ENCODE measurements at places on chromosomes 12 and 14.

GRCh38 chr14:56120091-56120691 lies 2.0 kb downstream of the PELI2 start:
- DNase-seq = no peak

- no peak for DNase-seq
Observed at GRCh38 chr12:119369907-119370546, 35.5 kb downstream of the CCDC60 start.

- no peak for DNase-seq
Observed at GRCh38 chr14:74205882-74206281, 33.4 kb upstream of the VSX2 start.

- no peak for DNase-seq
Observed at GRCh38 chr14:43898687-43899086, 608.4 kb downstream of the FSCB start.

- DNase-seq = no peak
Observed at GRCh38 chr14:76951166-76951565, 77.3 kb downstream of the IRF2BPL start.

DNA sequence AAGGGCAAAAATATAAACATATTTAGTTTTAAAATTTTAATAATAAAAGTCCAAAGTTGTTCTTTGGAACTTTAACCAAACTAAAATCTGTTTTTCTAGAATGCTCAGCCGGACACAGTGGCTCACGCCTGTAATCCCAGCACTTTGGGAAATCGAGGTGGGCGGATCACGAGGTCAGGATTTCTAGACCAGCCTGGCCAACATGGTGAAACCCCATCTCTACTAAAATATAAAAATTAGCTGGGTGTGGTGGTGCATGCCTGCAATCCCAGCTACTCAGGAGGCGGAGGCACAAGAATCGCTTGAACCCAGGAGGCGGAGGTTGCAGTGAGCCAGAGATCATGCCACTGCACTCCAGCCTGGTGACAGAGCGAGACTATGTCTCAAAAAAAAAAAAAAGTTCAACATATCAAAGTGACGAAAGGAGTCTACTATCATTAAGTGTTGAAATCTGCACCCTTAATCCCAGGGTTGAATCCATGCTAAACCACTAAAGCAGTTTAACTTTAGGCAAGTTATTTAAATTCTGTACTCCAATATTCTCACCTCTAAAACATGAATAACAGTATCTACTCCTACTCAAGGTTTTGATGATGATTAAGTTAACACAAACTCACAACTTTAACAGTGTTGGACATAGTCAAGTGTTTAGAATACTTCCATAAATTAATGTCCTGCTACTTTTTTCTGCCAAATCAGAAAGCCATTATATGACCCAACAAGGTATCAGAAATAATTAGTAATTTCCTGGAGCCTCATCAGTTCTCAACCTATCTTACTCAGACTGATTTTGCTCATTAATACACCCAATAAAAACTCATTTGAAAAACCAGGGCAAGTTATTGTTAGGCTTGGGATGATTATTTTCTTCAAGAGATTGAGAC lies 11.0 kb downstream of the HNRNPC start:
- DNase-seq = no peak

GRCh38 chr14:20416223-20416622 lies 2.9 kb upstream of the TEP1 start:
- no peak for DNase-seq

GRCh38 chr12:78870539-78870938 lies 6.0 kb downstream of the SYT1 start:
- DNase-seq = no peak

- no peak for DNase-seq
Observed at GRCh38 chr12:93857279-93857938, 180.2 kb downstream of the CRADD start.

- DNase-seq = no peak
Observed at GRCh38 chr12:67391034-67391433, 121.9 kb downstream of the CAND1 start.

- DNase-seq = no peak
Observed at GRCh38 chr12:31370531-31371255, 44.7 kb upstream of the SINHCAF start.

DNA sequence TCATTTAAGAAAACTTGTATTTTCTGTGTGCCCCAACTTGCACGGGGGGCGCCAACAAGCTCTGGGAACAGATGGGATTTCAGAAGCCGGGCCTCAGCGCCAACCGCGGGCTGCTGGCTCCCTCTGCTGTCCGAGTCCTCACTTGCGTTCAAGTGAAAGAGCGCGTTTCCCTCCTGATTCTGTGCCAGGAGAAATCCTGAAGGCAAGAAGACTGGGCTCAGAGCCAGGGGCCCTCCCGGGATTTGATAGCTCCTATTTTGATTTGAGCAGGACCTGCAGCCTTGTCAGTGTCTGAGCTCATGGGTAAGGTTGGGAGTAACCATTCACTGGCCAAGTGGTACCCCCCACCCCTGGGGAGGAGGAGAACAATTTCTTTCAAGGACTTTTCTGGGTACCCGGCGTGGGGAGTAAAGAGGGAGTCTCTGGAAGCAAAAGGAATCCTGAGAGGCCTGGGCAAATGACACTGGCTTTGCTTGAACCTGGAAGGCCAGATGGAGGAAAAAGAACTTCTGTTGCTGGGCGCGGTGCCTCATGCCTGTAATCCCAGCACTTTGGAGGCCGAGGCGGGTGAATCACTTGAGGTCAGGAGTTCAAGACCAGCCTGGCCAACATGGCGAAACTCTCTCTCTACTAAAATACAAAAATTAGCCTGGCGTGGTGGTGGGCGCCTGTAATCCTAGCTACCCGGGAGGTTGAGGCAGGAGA lies 179.0 kb upstream of the RGS6 start:
- no peak for DNase-seq

DNA sequence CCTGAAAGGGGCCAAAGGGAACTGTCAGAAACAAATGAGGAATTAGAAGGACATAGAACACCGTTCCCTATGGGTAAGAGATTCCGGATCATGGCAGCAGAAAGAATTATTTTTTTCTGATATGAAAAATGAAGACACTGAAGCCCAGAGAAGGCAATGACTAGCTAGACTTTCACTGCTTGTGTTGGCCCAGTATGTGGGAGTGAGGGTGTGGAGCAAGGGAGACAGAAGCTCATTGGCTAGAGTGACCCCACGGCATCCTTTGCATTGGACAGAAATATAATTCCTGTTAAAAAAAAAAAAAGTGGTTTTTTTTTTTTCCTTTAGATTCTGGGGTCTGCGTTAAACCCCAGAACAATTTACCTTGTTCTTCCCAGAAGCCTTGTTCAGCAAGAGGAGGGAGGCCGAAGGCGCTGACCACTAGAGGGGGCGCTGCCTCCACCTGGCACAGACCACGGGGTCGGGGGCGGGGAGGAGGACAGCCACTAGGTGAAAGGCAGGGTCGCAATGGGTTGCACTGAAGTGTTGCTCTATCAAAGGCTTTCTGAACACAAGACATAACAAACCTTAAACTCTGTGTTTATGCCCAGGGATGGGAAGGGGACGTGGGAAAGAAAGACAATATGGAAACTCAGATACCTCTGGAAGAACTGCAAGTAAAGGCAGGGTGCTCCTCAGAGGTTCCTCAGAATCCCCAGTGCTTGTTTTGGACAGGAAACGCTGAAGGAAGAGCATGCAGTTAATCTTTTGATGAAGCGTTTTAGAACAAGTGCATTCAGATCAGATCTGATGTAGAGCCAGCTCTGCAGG lies 156.8 kb downstream of the KCNA5 start:
- DNase-seq = no peak

GRCh38 chr12:52581066-52581465 lies 7.4 kb upstream of the KRT74 start:
- DNase-seq = no peak

DNA sequence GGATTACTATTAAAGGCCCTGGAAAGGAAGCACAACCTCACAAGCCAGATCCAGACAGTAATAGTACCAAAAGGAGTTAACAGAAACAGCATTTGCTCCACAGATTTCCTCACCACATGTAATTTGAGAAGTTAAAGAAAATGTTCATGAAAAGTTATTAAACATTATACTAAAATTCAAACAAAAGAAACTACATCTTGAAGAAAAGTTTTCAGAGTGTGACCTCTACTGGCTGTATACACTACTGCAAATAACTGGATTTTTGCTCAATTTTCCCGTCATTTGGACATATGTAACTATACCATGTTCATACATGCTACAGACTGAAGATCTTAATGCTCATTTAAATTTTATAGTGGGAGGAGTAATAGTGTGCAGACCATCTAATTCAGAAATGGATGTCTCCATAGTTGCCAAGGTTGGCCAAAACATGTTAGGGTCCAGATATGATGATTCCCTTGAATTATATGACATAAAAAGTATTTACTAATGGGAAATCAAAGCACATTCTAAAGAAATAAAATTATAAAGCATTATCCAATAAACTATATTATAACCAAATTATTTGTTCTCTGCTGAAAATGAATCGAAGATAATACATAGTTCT lies 5.6 kb downstream of the KRR1 start:
- DNase-seq = no peak

- DNase-seq = no peak
Observed at GRCh38 chr12:47097276-47097896, 17.6 kb upstream of the AMIGO2 start.

DNA sequence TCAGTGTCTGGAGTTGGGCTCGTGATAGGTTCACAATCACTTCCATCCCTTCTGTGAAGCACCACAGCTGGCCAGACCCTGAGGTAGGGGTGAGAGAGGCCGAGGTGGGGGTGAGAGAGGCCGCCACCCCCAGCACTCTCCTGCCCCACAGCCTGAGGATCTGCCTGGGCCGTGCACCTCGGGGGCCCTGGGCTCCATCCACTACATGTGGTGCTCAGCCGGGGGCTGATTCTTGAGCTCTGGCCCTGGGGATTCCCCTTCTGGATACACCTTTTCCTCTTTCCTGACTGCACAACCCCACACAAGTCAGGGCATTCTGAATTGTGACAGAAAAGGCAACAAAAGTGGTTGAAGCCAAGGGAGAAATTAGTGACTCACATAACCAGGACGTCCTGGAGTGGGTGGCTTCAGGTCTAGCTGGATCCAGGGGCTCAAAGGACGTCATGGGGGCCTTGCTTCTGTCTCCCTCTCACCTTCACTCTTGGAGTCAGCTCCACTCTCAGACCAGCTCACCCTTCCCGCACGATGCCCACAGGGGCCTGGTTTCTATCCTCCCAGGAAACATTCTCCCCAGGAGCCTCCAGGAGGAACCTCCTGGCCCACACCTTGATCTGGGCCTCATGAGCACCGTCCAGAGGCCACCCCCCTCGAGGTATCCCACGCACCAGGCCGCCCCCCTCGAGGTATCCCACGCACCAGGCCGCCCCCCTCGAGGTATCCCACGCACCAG lies 12.1 kb upstream of the FBRSL1 start:
- no peak for DNase-seq

- DNase-seq = no peak
Observed at GRCh38 chr14:102220031-102220430, 80.3 kb downstream of the WDR20 start.

DNA sequence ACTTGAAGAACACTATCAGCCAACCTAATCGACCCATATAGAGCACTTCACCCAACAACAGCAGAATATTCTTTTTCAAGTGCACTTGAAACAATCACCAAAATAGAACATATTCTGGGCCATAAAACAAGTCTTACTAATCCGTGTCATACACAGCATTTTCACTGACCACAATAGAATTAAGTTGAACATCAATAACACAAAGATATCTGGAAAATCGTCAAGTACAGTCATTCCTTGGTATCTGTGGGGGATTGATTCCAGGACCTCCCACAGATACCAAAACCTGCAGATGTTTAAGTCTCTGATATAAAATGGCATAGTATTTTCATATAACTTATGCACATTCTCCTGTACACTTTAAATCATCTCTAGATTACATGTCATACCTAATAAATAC lies 295.7 kb downstream of the BCL11B start:
- no peak for DNase-seq

DNA sequence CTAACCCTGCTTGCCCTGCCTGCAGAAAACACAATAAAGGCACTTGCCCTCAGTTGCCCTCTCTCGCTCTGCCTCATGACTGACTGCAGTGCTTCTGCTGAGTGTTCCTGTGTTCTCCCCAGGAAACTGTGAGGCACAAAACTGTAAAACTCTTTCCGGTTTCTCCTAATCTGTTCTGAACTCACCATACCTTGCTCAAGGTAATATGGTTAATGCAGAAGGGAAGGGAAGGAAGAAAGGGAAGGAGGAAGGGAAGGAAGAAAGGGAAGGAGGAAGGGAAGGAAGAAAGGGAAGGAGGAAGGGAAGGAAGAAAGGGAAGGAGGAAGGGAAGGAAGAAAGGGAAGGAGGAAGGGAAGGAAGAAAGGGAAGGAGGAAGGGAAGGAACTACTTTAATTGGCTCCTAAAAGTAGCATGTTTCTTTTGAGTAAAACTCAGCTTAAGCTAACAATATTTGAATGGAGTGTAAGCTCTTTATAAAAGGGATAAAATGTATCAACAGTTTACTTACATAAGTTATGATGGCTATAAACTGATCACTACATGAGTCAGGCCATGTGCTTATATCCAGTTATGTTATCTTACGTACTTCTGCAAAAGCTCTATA lies 334.0 kb upstream of the CLEC14A start:
- DNase-seq = no peak

DNA sequence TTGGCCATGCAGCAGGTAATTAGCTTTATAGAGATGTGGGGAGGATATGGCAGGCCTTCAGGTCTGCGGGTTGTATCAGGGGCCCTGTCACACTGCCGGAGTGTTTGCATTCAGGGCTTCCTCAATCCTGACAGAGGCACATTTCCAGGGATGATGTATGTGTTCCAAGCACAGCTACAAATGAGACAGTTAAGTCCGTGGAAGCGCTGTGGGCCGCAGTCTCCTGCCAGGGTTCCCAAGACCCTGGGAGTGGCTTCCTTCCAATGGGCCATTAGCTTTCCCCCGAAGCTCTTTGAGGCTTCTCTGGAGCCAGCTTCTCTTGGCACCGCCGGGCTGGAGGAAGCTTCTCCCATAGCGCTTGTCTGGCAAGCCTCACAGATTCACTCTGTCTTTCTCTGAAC lies 1524.7 kb upstream of the TMEM132C start:
- no peak for DNase-seq

DNA sequence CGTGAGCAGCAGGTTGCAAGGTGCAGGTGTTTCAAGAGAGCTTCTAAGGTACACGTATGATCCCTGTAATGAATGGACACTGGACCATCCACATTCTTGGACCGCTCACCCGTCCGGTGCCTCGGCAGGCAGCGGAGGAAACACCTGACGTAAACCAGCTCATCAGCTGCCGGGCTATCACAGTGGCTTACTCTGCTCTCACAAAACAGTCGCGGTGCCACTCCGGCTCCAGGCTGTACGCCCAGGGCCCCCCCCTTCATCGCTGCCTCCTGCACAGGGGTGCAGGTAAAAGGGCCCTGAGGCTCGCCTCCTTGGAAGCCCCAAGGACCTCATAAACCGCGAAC lies 436 bp downstream of the VPS33A start:
- DNase-seq = no peak

- no peak for DNase-seq
Observed at GRCh38 chr14:89349171-89350008, 67.6 kb downstream of the FOXN3 start.

DNA sequence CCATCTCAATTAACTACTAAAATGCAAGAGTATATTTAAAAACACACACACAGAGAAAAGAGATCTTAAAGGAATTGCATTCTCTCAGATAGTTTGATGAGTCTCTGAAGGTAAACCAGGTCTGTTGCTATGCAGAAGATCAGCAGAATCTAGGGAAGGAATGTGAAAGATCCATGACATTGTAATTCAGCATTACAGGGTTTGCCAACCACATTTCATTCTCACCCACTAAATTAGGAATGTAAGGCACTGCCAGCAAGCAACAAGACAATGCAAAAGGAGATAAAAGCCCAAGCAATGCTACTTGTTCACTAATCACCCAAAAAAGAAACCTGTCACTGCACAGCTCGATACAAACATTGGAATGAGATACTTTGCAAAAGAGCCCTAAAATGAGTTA lies 106.3 kb downstream of the LRIG3 start:
- DNase-seq = no peak

GRCh38 chr12:58396239-58396638 lies 454.9 kb downstream of the ATP23 start:
- no peak for DNase-seq

Data from cortex of kidney (tissue), 1 donor.